ENCODE measurements at places on chromosomes 5 and 9.

- DNase-seq, result no peak
These were observed 274.9 kb downstream of the GADD45G start for GRCh38 chr9:89879701-89880100.

- peak; percentile 16 for DNase-seq
These were observed 115.9 kb upstream of the SH3GL2 start for GRCh38 chr9:17462869-17463464.

- no peak for DNase-seq
These were observed 296.1 kb downstream of the TAF11L14 start for GRCh38 chr5:17930346-17930745.

GRCh38 chr9:110828264-110828663 lies 159.7 kb downstream of the MUSK start:
- DNase-seq, result peak; percentile 46

DNA sequence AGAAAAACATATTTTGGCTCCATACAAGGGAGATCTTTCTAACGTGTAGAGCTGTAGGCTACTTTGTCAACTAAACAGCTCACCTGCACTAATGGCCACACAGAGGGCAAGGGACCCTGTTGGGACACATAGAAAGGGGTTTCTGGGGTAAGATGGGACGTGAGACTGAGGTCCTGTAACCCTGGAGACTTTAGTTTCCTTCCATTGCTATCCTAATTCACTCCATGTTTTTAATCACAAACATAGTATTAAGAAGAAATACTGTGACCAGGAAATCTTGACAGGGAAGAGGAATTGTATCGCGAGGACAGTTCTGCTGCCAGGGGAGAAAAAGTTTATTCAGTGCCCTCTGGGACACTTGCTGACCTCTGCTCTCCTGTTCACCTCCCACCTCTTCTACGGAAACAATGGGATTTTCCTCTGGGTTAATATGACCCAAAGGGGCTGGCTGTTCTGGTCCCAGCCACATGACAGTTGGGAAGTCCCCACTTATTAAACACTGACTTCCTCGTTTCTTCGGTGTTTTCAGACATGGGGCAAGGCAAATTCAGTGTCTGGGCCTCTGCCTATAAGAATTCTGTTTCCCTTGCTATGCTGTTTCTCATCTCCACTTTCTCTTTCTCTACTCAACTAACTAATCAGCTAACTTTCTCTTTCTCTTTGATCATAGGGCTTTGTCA lies 106.9 kb upstream of the SEMA6A start:
- no peak for DNase-seq

- peak; percentile 32 for DNase-seq
These were observed 807 bp upstream of the PLGRKT start for GRCh38 chr9:5438301-5439162.
